ENCODE measurements at places on chromosomes 16 and 17. TPM values are rescaled to one million over a fixed set of nuclear protein-coding genes. Genes with fewer than 3 reads are reported as not detected.

Gene PRSS36
- total RNA-seq: 4.3 TPM

- DNase-seq: peak; percentile 79
Observed at GRCh38 chr16:11349599-11350276, 4.5 kb downstream of the RMI2 start.

Gene MT1M
- total RNA-seq: 6.7 TPM

- DNase-seq: no peak
Observed at GRCh38 chr16:16073891-16074881, 124.8 kb downstream of the ABCC1 start.

DNA sequence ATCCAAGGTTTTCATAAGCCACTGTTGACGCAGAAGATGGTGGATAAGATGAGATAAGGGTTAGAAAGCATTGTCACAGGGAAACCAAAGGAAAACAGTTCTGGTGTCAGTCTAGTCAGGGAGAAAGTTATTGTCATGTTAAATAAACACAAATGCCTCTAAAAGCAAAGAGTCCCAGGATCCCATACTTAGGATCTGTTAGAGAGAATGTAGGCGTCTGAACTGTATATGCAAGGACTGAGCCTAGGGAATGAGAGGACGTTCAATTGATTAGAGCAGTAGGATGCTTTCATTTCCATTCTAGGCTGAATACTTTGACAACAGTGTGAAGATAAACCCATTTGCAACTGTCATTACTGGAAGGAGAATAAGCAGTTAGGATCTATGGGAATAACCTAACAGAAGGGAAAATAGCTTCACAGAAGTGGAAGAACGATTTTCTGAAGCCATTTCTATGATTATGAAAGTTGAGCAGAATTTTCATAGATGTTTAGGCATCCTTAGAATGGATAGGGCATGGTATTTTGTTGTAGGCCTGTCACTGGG, 1149.1 kb upstream of the CDH8 start:
- DNase-seq: no peak

Measured in sciatic nerve (tissue), 2 donors.